ENCODE measurements at places on chromosomes 2 and 18. TPM values are rescaled to one million over a fixed set of nuclear protein-coding genes. Genes with fewer than 3 reads are reported as not detected.

GRCh38 chr2:20212459-20212870, 12.5 kb downstream of the SDC1 start:
- no peak overlapping the region for H3K4me3 ChIP-seq
- no peaks in the 10 kb centered on the region for H3K27me3 ChIP-seq
- peak; percentile 70 for DNase-seq
- no peaks in the 10 kb centered on the region for H3K36me3 ChIP-seq
- peak overlapping the region; percentile 90 for H3K27ac ChIP-seq
- peaks cover 63% of the 10 kb centered on the region for H3K4me1 ChIP-seq

DNA sequence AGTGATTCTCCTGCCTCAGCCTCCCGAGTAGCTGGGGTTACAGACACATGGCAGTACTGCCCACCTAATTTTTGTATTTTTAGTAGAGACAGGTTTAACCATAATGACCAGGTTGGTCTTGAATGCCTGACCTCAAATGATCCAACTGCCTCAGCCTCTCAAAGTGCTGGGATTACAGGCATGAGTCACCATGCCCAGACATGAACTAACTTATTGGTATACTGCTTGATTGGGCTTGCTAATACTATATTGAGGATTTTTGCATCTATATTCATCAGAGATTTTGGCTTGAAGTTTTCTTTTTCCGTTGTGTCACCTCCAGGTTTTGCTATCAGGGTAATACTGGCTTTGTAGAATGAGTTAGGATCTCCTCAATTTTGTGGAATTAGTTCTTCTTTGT, 706.1 kb upstream of the HS6ST1 start:
- no peaks in the 10 kb centered on the region for H3K36me3 ChIP-seq
- H3K4me3 ChIP-seq, result no peak overlapping the region
- H3K27me3 ChIP-seq, result no peaks in the 10 kb centered on the region
- no peak overlapping the region for H3K27ac ChIP-seq
- no peak for DNase-seq

The ALPG gene
- total RNA-seq, result 0.16 TPM

The SYT4 gene
- 1.7 TPM for total RNA-seq

The RAB6C gene
- total RNA-seq, result 0.04 TPM

The SERPINB10 gene
- total RNA-seq, result 0.93 TPM

The STARD6 gene
- not detected for total RNA-seq

GRCh38 chr18:70019136-70019535, 71.5 kb upstream of the CD226 start:
- no peaks in the 10 kb centered on the region for H3K36me3 ChIP-seq
- H3K27ac ChIP-seq, result no peak overlapping the region
- no peaks in the 10 kb centered on the region for H3K4me1 ChIP-seq
- H3K27me3 ChIP-seq, result no peaks in the 10 kb centered on the region

The RNASEH1 gene
- total RNA-seq, result 16.6 TPM

- no peaks in the 10 kb centered on the region for H3K36me3 ChIP-seq
- DNase-seq, result no peak
- H3K27ac ChIP-seq, result no peak overlapping the region
- H3K27me3 ChIP-seq, result no peaks in the 10 kb centered on the region
- peaks cover 21% of the 10 kb centered on the region for H3K4me1 ChIP-seq
Measured at GRCh38 chr2:207937823-207938222, 87.5 kb downstream of the PLEKHM3 start.

DNA sequence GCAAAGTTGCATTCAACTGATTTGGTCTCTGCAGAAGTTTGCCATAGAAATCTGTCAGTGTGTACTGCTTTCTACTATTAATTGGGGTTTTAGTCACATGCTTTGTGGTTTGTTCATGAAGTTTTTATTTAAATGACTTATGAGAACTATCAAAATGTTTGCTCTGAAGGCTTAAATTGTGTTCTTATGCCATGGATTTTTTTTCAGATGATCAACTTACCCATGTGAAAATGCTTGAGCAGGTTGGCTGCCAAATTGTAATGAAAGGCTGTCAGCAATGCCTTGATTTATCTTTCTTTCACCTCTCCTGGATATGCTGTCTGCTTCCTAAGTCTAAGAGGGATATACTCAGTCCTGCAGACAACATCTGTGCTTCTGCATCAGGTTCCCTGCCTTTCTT, 50.7 kb downstream of the FMNL2 start:
- no peaks in the 10 kb centered on the region for H3K36me3 ChIP-seq
- no peaks in the 10 kb centered on the region for H3K27me3 ChIP-seq
- no peak overlapping the region for H3K4me3 ChIP-seq
- no peak for DNase-seq

The IL18R1 gene
- total RNA-seq, result 25.5 TPM

The RUFY4 gene
- 0.10 TPM for total RNA-seq

The ERMN gene
- 0.07 TPM for total RNA-seq

The DNAH7 gene
- total RNA-seq, result 1.2 TPM

All from hepatocyte (in vitro differentiated cells).